COLO829 (cell line): ENCODE measurements at places on chromosomes 2 and 18.

DNA sequence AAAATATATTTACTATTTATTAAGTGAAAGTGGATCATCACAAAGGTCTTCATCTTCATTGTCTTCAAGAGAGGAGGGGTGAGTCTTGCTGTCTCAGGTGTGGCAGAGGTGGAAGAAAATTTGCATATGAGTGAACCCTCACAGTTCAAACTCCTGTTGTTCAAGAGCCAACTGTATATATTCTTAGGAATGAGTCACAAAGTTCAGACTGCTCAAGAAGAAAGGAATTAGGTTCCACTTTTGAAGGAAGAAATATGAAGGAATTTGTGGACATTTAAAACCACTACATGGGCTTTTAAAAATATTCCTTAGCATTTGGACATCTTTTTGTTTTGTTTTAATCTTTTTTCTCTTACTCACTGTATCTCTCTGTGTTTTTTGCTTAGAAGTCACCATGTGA, 212.6 kb downstream of the INSIG2 start:
- no peak for DNase-seq

- DNase-seq: peak; percentile 30
Measured at GRCh38 chr2:45652090-45653031, 886 bp downstream of the PRKCE start.

DNA sequence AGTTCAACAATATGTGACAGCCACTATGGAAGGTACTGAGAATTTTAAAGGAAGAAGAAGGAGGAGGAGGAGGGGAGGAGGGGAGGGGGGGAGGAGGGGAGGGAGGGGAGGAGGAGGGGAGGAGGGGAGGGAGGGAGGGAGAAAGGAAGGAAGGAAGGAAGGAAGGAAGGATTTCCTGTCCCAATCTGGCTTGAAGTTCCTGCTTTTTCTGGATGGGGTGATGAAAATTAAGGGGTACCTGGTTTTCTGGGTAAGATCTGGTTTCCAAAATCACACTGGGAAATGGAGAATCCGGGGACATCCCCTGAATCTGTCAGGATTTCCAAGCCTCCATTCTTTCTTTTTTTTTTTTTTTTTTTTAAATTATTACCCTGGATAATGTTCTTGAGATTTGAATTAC, 271.8 kb downstream of the MTX2 start:
- no peak for DNase-seq

- no peak for DNase-seq
Measured at GRCh38 chr2:85712336-85712735, 18.2 kb downstream of the GNLY start.

- DNase-seq: no peak
Measured at GRCh38 chr18:62384610-62385097, 59.5 kb downstream of the TNFRSF11A start.

DNA sequence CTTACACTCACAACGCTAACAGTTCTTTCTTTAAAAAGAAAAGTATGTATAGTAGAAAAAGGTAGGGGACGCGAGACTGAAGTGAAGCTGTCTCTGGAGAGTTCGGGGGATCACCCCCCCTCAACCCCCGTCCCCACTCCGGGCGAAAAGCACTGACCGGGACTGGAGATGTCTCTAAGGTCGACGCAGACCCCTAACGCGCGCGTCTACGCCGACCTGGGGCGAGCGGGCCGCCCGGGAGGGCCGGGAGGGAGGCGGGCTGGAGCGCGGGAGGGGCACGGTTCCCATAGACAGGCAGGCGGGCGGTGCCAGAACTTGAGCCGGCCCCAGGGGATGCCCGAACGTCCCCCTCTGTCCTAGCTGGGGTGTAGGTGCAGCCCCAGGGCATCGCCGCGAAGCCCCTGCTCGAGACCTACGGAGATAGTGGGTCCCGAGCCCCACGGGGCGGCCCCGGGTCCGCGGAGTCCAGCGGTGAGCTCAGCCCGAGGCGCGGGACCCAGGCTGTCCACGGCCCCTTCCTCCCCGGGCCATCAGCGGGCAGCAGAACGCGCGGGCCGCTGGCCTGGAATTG, 82.2 kb downstream of the CHRNA1 start:
- DNase-seq: no peak

DNA sequence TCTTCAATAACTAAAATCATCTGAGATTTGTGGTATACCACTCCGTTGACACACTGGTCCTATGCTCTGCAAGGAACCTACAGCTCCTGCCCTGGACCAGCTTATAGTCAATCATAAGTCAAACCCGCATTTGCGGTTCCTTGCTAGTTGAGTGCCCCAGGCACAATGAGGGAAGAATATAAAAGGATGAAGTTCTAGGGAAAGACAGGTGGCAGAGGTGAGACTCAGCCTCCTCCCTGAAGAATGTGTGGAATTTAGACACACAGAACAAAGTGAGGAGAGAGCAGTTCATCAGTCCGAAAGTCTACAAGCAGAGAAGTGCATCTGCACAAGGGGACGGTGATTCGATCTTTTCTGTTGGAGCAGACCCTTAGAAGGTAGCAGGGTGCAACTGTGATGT, 615.0 kb upstream of the FANCL start:
- DNase-seq: no peak

DNA sequence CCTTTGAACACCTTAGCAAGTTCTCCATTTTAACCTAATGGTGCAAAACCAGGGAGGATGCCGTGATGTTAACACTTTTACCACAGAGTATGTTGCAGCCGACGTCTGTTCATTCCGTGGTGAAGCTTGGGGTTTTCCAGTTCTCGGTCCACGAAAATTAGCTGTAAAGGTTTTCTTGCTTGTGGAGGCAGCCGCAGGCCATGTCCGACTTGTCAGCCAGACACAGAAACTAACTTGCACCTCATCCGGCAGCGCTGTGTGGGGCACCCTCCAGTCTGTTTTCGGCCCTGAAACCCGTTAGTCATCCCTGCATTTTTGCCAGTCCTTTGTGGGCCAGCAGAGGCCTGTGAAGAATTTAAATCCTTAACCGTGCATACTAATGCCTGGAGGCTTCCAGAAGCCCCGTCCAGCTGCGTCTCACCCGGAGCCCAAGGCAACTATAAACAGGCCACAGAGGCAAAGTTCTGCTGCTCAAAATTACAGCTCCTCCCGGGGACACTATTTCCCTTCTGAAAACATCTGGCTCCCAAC, 70.6 kb downstream of the SH3YL1 start:
- DNase-seq: no peak

DNA sequence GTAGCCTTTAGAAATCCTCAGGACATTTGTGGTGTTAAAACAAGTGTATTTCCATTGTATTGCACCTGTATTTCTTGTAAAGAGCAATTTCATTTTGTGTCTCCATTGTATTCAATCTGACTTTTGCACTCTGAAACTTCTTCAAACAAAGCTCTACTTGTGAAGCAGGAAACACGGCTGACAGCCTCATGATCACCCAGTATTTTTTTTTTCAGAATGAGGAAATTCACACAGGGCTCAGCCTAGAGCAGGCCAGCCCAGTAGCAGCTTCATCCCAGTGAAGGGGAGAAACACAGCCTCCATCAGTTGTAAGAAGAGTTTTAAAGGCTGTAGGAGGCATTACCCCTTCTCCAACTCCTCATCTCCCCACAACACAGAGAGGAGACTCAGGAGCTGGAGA, 175.9 kb upstream of the KLHL29 start:
- DNase-seq: peak; percentile 26

- no peak for DNase-seq
Measured at GRCh38 chr2:200138391-200139124, 167.9 kb upstream of the SPATS2L start.

DNA sequence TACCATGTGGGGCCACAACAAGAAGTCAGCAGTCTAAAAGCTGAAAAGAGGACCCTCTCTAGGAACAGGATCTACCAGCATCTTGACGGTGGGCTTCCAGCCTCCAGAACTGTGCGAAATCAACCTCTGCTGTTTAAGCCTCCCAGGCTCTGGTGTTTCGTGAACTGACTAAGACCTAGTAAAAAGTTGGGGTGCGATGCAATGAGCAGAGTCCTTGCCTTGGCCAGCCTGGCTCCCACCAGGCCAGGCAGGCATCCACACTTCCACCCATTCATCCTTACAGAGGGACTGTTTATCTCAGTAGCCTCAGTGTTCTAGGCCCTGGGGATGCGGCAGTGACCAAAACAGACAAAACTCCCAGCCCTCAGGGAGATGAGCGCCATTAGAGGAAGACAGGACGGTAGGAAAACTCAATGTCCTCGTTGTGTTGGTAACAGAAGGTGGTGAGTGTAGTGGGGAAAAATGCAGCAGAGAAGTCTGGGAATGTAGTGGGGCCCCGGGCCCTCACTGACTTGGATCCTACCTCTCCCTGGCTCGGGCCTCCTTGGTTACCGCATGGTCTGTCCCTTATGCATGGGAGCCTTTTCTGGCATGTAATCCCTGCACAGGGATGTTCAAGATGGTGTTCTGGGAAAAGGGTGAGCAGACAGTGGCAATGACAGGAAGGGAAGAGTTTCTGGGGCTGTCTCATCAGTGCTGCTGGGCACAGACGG, 271.8 kb upstream of the HS6ST1 start:
- no peak for DNase-seq

DNA sequence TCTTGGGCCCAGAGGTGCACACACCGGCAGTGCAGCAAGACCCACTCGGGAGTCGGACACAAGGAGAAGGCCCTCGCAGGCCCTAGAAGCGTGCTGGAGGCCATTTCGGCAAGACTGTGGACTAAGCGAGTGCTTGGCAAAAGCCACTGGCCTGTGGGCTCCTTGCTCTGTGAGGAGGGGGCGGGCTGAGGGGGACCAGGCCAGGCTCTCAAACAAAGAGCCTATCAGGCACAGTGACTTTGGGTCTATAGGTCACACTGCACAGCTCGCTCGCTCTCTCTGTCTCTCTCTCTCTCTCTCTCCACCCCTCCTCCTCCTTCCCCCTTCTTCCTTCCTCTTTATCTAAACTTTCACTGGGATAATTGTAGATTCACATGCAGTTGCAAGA, 23.6 kb upstream of the ZCCHC2 start:
- no peak for DNase-seq

DNA sequence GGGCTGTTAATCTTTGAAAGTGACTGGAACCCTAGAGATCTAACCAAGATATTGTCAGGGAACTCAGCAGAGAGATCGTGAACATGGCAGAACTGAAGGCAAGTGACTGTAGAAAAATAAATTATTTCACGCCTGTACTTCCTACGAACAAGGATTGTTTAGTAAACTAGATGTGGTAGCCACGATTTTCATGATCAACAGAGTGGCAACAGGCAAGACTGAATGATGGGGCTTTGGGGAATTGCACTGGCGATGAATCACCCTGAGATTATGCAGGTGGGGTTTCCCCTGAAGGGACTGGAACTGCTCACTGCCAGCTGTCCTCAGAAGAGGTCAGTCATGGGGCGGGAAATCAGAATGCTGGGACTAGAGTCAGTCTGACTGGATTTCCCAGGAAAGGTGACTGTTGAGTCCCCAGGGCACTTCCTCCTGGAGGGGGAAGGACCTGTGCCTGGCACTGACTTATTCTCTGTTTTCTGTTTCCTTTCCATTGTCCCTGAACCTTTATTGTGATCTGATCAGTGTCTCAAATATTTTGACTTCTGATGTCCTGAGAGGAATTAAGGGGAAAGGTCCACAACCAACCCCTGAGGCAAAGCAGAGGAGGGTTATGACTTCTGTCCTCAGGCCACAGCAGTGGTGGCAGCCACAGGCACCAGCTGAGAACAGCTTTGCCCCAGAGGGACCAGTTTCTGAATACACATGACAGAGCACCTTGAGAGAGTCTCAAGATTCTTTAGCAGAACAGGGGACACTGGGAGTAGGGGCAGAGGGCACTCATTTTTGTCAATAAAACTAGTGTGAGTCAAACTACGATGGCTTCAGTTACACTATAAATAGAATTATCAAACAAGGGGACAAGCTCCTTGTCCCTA, 70.0 kb downstream of the NAB1 start:
- DNase-seq: peak; percentile 54

DNA sequence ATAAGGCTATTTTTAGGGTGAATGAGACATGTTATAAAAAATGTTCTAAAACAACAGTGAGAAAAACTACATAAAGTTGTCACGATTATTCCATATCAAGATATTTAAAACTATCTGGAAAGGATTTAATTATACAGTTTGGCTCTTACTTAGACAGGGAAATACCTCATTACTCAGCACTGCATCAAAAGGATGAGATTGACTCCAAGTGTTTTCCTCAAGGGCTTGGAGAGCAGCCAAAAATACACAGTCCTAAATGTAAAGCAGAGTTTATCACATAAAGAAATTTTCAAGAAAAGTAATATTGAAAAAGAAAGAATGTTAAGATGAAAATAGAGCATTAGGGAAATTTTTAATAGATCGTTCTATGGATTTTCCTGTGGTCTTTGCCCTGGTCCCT, 285.5 kb upstream of the NETO1 start:
- DNase-seq: no peak

DNA sequence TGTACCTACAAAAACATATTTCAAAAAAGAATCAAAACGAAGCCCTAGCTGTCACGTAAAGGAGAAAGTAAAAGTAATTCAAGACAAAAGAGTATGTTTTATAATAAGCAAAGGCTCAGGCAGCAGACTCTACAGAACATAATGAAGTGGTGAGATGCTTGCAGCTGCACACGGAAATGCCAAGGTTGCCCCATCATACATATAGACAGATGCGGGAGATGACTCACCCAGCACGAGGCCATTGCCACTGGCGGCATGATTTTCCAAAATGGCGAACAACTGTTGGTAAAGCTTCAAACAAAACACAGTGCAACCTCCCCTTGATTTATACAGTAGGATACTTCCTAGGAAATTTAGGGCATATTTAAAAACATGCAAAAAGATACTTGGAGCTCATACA, 26.0 kb upstream of the C1QL2 start:
- peak; percentile 85 for DNase-seq

DNA sequence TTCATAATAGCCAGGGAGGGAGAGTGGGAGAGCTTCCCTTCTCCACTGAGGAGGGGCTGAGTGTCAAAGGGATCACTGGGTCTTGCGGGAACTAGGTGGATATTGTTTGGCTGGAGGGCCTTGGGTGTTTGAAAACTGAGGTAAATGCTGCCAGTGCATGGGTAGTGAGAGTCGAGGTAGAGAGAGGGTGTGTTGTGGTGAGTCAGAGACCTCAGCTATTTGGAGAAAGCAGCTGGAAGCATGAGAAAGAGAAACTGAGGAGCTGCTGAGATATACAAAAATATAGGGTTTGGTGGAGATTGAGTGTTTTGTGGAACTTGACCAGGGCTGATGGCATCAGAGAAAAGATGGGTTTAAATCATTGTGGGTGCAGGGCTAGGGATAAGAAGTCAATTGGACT, 127.0 kb upstream of the CCDC195 start:
- no peak for DNase-seq

GRCh38 chr2:145415151-145415550, 895.2 kb upstream of the ZEB2 start:
- no peak for DNase-seq

DNA sequence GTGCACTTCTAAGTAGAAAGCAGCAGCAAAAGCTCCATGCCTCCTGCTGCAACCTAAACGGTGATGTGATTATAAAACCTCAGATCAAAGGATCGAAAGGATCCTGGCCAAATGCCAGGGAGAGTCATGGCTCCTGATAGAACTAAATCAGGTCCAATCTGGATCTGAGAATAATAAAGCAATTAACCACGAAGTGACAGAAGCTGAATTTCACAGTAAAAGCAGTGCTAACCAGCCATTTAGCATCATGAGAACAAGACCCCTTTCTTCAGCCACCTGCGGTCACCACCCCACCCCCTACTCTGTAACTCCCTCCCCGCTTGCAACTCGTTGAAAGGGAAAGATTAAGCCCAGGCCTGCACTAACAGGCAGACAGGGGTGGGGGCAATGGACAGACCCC, 748.7 kb downstream of the BCL11A start:
- DNase-seq: no peak
